ENCODE measurements at places on chromosomes 7 and 10.

DNA sequence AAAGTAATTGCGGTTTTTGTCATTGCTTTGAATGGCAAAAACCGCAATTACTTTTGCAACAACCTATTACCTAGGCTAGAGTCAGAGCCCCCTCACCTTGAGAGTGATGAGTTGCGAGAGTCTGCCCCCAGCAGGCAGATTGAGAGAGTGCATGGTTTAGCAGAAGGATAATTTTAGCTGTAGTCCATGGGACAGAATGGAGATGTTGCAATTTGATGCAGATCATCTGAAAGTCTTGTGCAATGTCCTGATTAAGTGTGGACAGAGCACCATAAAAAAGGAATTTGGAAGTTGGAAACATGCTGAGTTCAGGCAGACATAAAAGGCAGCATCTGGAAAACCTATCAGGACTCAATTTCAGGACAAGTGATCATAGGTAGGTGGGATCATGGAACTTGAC is 48.7 kb downstream of the GPR141 start:
- DNase-seq: no peak

DNA sequence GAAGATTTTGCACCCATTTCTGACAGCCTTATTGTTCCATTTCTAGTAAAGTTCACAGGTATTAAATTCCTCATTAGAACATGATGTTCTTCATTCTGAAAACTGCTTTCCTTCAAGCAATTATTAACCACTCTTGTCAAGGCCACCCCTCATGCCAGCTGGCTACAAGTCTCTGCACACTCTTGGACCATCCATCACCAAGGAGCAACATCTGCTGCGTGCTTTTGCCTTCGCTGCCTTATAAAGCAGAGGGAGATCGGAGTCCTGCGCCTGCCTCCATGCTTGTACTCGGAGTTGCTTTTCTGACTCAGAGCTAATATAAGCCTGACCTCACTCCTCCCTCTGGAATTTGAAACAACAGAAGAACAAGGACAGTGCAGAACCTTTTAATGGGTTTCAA is 529.9 kb upstream of the DPP6 start:
- DNase-seq: no peak

DNA sequence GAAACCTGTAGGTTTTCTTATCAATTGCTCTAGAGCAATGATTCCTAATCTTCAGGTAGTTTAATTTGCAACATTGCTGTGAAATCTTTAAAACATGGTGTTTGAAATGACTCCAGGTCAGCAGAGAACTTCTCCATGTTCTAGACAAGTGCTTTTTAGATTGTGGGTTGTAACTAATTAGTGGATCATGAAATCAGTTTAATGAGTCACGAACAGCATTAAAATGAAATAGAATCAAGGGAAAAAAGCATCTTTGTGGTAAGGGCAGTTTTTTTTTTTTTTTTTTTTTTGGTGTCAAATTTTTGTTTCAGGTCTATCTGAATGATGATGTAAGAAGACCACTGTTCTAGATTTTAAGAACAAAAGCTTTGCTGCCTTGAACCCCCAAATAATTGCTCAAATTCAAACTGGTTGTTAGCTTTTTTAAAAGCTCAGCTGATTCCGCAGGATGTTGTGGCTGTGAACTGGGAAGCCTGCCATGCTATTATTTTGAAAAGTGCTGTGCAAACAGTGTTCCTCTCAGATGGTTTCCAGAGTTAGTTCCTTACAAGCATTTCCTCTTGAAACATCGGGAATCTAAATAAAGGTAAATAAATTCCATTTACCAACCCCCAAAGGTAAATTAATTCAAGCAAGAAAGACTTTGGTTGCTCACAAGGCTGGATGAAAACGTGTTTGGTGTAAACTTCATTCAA is 13.1 kb upstream of the PDK4 start:
- no peak for DNase-seq

DNA sequence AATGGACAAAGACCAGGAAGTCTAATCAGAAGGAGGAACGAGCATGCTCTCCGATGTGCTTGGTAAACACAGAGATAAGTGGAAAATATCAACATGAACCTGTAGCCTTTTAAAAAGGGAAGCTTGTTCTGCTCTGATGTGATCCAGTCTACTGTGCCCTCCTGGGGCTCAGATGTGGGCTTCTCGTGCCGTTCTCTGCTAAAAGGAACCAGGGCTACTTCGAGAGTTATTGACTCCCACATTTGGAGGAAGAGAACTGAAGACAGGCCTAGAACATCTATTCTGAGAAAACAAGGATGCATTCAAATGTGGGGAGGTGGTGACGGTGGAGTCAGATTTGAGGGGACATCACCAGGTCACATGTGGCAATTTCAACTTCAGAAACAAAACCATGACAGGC is 325.4 kb downstream of the GLRX3 start:
- no peak for DNase-seq

- no peak for DNase-seq
Measured at GRCh38 chr10:96998329-96998888, 166.3 kb downstream of the LCOR start.

- no peak for DNase-seq
Measured at GRCh38 chr7:105438847-105439173, 50.1 kb upstream of the SRPK2 start.

DNA sequence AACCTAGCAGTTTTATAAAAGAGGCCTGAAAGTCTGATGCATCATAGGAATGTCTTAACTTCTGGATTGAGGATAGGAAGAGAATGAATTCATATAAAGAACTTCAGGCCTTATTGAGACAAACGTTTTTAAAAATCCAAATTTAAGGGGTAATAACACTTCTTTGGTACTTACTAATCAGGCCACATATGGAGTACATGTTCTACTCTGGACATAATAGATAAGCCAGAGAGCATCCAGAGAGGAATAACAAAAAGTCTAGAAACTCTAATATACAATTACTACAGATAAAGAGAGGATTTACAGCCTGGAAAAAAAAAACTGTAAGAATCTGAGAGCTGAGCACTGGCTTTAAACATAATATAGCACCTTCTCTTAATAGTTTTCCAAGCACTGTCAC is 2.9 kb downstream of the MTPAP start:
- DNase-seq: no peak

GRCh38 chr10:9253121-9253520 is 1198.6 kb downstream of the GATA3 start:
- no peak for DNase-seq

DNA sequence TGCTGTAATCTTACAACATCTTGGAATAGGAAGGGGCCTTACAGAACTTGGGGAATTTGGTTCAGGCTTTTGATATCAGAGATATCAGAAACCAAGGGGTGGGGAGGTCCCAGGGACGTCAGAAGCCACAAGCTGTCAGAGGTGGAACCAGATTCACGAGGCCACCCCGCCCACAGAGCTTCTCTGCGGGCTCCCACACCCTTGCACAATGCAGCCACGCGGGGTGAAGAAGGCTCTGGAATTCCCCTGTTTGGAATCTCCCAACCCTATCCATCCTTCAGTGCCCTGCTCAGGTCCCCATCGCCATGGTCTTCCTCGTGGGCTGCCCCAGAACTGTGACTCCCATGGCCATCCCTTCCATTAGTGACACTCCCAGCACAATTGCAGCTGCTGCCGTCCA is 247.1 kb upstream of the SHH start:
- no peak for DNase-seq

DNA sequence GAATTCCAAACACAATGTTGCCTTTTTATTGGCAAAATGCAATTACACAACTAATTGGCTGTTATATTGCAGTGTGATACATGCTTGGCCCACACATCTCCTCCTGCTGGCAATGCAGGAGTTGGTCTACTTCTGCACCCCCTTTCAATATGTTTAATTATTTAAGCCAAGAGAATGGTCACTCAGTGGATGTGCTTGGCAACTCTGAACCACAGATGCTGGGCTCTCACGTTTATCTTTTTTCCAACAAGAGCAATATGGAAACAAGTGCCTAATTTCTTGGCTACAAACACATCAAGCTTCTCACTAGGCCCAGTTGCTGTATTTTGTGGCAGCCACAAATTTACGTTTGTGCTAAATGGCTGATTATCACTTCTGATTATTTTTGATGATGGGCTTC is 1149.2 kb upstream of the CELF2 start:
- DNase-seq: no peak

DNA sequence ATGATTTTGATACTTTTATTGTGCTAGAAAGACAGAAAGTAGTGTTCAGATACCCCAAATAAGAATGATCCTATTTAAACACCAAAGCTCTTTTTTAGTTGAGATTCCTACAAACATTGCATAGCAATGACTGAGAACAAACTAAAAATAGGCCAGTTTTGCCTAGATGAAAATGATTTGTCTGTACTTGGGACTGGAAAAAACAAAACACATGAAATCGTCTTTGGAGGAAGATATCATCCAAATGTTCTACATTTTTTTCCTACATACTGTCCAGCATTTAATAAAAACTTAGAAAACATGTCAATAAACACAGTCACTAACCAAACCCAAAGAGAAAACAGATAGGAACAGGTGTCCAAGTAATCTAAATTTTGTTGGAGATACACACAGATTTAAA is 111.6 kb upstream of the MEOX2 start:
- DNase-seq: no peak

- no peak for DNase-seq
Measured at GRCh38 chr10:120460186-120460585, 3.2 kb downstream of the PLPP4 start.

GRCh38 chr7:156629873-156630272 is 10.7 kb upstream of the RNF32 start:
- no peak for DNase-seq

DNA sequence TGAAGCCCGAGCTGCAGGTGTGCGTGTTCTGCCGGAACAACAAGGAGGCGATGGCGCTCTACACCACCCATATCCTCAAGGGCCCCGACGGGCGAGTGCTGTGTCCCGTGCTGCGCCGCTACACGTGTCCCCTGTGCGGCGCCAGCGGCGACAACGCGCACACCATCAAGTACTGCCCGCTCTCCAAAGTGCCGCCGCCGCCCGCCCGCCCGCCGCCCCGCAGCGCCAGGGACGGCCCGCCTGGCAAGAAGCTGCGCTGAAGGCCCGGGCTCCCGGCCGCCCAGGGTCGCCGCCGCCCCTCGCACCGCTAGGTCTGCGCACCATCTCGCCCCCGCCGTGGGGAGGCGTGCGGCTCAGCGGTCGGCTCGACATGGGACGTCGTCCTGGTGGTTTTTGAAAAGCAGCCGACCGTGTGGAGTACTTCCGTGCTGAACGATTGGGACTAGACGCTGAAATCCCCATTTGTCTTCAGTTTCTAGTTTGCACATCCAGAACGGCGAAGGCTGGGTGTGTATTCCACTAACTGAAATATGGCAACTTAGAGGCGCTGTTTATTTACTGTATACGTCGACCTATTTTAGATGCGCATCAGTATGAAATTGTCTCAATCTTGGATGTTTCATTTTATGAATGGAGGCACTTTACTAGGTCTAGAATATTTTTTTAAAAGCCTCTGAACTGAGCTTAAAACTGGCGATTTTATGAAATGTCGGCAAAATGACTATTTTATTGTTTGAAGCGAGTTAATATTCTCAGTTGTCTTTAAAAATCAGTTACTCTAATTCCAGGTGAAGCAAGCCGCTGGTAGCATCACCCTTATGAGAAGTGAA is 1.1 kb downstream of the NANOS1 start:
- DNase-seq: peak; percentile 33

DNA sequence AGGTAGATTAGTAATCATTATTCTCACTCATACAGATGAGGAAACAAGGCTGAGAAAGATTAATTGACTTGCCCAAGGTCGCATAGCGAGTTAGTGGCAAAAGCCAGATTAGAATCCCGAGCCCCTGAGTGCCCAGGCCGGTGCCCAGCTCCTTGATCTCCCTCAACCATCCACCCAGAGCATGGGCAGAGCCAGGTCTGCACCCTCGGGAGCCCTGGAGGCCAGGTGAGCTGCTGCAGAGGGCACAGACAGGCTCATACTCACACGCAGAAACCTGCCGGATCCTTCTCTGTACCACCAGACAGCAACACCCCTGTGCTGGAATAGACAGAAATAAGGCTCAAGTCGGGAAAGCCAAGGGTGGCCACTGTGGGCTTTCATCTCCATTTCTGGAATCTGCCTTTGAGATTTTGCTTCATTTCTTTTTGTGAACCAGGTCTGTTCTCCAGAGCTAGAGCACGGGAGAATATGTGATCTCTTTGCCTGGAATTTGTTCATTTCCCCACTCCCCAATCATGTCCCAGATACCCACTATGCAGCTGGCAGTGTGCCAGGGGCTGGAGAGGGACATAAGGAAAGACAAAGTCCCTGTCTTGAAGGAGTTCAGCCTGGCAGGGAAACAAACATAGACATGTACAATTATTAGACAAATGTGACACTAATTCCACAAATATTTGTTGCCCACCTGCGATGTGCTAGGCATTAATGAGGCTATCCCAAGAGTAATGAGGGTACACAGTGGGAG is 5.5 kb downstream of the AFAP1L2 start:
- no peak for DNase-seq

DNA sequence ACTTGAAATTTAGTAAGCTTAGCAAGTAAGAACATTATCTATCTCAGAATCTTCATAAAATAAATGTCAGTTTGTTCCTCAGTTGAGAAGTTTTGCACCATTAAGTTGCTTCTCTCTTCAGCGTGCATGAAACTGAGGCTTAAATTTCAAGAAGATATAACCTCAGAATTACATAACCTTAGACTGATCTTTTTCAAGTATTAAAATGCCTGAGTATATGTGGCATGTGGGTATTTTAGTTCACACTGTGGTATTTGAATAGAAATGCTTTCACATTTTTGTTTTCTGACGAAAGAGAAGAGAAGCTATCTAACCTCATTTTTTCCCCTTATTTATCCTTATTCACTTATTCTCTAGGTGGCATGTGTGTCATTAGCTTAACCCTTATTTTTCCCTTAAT is 104.1 kb downstream of the PHF14 start:
- DNase-seq: no peak

GRCh38 chr10:113736576-113736975 is 14.9 kb upstream of the PLEKHS1 start:
- no peak for DNase-seq

DNA sequence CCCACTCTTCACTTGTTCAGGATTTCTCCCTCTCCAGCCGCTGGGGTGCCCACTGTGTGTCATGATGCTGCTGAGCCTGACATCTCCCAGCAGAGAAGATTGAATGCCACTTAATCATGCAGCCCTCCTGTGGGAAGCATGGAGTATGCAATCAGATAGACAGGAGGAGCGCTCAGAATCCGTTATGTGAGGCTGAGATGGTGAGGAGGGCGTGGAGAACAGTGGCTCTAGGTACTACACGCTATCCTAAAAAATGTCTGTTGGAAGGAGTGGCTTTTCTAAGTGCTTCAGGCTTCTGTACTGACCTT is 334.3 kb downstream of the LRMDA start:
- no peak for DNase-seq

DNA sequence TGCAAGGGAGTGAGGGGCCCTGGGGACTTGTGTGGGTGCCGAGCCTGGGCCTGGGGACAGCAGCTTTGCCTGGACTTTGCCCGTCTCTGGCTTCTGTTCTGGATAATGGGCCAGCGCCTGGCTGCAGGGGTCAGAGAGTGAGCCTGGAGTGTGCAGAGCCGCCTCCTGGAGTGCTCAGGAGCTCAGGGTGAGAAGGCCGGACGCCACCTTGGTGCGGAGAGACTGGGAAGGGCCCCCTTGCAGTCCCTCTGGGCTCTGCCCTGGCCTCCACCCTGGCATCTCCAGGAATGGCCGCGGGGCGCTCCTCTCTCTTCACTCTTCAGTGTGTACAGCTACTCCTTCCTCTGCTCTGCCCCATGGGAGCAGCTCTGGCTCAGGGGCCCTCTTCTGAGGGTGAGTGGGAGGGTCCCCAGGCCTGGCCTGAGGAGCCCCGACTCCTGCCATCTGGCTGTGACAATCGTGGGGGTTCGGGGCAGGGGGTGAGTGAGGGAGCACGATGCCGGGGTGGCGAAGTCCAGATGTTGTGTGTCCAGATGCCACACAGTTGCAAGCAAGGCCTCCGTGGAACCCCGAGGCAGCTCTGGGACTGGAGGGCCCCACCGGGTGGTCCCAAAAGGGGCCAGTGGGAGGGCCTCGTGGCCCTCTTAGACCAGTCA is 187.1 kb downstream of the DNAJB6 start:
- DNase-seq: no peak
